ENCODE measurements at places on chromosomes 13 and 19. TPM values are rescaled to one million over a fixed set of nuclear protein-coding genes. Genes with fewer than 3 reads are reported as not detected.
A peak's percentile ranks its signal among the peaks of the same experiment; 100 is the strongest.

GRCh38 chr19:38185562-38185961, 38.5 kb downstream of the DPF1 start:
- no peak for DNase-seq

GRCh38 chr19:1843116-1843515, 5.2 kb downstream of the REXO1 start:
- DNase-seq, result no peak

GRCh38 chr19:30339624-30340525, 32.3 kb upstream of the ZNF536 start:
- no peak for DNase-seq

DNA sequence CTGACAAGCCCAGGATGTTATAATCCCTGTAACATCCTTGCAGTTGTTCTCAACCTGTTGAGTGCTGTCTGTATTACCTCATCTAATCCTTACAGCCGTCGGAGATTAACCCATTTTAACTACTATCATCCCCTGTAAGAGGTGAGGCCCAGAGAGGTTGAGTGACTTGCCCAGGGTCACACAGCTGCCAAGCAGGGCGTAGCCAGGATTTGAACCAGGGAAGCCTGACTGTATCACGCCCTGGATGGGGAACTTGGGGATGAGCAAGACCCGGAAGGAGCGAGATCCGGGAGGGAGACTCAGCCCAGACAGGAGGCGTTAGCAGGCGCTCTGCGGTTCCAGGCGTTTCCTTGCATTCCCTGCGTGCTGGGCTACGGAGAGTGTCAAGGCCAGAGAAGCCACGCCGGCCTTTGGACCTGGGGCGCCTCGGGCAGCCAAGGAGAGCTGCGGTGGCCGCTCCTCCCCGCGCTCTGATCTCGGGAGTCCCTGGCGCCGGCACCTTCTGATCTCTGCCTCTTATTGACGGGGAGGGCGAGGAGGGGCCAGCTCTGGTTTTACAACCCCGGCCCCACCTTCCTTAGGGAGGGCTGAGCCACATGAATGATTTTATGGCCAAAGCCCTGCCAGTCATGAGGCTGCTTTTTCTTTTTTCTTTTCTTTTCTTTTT, 6.2 kb downstream of the SULT2B1 start:
- peak; percentile 91 for DNase-seq

DNA sequence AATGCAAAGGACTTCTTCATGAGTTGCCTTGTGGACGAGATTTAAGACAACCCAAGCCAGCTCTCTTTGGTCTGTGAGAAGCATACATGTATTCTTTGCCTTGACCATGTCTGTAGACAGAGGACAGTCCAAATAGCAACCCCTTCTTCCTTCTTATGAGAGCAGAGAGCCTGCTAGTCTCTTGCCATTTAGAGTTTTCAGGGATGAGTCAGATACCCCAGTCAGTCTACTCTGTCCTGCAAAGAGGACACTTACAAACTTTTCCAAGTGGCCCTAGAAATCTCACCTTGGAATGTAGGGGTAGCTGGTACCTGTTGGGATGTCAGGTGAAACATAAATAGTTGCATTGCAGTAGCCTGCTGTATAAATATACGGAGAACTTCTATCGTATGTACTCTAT, 36.7 kb downstream of the DNAJC3 start:
- DNase-seq, result no peak

DNA sequence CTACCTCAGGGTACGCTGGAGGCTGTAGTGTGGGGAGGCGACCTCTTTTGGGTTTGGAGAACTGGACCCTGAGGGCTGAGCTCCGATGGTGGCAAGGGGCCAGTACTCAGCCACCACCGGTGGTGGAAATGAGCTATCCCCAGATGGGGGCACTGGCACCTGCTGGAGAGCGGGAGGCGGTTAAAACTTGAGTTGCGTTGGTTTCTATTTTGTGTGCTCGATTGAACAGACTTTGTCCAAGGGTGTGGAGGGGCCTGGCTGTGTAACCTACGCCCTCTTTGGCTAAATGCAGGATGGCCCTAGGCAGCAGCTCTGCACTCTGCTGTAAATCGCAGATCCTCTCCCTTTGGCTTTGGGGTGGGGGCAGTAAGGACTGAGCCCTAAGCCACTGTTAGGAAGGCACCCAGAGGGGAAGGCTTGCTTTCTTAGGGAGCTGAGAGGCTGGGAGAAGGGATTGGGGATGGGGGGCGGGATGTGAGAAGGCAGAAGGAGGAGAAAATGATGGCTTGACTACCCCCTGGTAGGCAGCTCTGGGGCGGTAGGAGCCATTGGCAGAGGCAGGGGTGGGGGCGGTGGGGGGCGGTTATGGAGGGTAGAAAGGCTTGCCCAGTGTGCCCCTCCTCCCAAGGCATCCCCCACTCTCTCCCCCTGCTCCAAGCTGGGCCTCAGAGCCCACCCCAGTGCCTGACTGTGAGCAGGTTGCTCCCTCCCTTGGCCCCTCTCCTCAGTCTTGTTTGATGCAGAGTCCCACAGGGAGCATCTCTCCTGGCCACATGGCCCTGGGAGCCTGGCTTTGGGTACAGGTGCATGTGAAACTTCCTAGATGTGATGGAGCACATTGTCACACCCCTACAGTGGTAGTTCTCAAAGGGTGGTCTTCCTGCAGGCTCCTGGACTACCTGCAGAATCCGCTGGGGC, 5.0 kb downstream of the VSTM2B start:
- peak; percentile 24 for DNase-seq

- DNase-seq, result peak; percentile 79
Measured at GRCh38 chr19:591099-591958, 1.6 kb downstream of the HCN2 start.

DNA sequence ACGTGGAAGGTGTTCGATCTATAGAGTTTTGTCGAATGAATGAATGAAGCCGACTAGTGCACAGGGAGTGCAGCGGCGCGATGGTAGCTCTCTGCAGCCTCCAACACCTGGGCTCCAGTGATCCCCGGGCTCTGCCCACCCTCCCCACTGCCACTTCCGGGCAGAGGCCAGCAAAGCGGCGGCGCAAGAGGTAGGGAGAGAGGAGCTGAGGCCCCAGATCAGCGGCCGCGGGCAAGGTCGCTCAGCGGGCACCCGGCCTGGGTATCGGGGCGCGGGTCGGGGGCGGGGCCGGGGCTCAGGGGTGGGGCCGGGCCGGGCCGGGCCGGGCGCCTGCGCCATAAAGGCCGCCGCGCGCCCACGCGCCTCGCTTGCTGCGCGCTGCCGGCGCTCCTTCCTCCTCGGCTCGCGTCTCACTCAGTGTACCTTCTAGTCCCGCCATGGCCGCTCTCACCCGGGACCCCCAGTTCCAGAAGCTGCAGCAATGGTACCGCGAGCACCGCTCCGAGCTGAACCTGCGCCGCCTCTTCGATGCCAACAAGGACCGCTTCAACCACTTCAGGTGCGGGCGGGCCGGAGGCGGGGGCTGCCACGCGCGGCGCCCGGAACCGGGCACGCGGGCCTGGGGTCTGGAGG, at the start of gene GPI:
Gene GPI, plus strand, starts transcription at position 367 of the 633 bp plus-strand sequence. Its CDS starts 71 bp downstream, at position 438.
- DNase-seq, result peak; percentile 86

GRCh38 chr19:10134040-10134439, 14.3 kb upstream of the EIF3G start:
- DNase-seq, result no peak

DNA sequence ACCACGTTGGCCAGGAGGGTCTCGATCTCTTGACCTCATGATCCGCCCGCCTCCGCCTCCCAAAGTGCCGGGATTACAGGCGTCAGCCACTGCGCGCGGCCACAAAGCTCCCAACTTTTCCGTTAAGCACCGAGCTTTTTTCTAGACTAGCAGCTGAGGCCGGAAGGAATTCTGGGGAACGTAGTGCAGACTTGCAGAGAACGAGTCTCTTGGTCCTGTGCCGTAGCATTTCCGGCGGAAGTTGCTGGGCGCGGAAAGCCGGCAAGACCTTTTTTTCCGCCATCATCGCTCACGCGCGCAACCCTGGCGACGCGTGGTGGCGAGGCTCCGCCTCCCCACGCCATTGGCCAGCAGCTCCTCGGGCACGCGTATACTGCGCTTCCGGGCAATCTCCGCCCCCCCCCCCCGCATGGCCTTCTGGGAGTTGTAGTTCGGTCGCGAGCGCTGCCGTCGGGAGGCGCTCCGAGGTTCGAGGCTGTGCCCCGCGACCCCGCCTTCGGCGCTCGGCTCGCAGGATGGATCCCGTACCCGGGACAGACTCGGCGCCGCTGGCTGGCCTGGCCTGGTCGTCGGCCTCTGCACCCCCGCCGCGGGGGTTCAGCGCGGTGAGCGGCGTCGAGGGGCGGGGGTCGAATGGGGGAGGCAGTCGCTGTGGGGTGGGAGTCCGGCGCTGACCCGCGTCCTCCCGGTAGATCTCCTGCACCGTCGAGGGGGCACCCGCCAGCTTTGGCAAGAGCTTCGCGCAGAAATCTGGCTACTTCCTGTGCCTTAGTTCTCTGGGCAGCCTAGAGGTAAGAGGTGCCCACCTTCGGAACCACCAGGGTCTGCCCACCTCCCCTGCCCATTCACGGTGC, at the start of gene MVB12A:
Gene MVB12A, plus strand, starts transcription at position 427 of the 854 bp plus-strand sequence. Its CDS starts 89 bp downstream, at position 516.
- peak; percentile 99 for DNase-seq

DNA sequence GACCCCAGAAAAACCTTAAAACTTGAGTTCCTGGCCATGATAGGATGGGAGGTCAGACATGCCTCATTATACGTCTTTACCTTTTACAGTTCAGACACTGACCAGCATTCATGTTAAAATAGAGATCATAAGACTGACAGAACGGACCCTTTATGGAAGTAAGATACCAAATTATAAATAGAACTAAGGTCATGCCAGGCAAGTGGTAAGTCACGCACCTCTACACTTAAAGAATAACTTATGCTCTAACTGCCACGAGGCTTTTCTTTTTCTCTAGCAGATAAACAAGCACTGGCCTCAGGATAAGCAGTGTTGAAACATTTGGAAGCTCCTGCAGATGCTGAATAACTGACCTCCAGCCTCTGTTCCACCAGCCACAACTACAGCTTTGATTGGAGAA, 28.4 kb downstream of the GPR42 start:
- DNase-seq, result no peak

- no peak for DNase-seq
Measured at GRCh38 chr13:41851351-41851750, 109.6 kb downstream of the VWA8 start.

DNA sequence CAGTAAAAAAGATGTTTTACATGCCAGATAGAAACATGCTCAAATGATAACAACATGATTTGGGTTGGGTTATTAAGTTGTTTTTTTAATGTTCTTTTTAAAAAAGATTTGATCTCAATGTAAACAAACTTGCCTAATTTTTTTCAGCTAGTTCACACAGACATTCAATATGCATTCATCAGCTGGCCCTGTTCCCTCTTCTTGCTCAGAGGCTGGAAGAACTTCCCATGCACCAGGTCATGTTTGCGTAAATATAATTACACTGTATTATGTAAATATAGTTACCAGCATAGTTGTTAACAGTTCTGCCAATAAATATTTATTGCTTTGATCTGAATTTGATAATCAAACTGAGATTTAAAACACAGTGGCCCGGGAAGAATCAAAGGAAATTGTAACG, 70.6 kb downstream of the ATP11A start:
- DNase-seq, result no peak

GRCh38 chr19:54023191-54023590, 31.8 kb downstream of the CACNG6 start:
- no peak for DNase-seq

DNA sequence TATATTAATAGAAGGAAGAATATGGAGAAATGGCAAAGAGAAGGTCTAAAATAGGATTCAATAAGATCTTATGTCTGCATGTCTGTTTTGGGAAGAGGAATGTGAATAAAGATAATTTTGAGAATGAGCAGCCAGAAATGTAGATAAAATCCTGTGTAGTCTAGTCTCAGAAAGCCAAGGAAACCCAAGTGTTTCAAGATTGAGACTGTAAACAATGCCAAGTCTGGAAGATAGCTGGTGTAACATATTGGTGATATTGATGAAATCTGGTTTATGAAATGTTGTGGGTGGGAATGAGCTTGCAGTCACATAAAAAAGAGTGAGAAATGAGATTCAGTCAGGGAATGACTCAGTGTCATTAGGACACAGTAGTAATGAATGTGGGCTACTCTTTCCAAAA, 1180.3 kb upstream of the PCDH20 start:
- no peak for DNase-seq

DNA sequence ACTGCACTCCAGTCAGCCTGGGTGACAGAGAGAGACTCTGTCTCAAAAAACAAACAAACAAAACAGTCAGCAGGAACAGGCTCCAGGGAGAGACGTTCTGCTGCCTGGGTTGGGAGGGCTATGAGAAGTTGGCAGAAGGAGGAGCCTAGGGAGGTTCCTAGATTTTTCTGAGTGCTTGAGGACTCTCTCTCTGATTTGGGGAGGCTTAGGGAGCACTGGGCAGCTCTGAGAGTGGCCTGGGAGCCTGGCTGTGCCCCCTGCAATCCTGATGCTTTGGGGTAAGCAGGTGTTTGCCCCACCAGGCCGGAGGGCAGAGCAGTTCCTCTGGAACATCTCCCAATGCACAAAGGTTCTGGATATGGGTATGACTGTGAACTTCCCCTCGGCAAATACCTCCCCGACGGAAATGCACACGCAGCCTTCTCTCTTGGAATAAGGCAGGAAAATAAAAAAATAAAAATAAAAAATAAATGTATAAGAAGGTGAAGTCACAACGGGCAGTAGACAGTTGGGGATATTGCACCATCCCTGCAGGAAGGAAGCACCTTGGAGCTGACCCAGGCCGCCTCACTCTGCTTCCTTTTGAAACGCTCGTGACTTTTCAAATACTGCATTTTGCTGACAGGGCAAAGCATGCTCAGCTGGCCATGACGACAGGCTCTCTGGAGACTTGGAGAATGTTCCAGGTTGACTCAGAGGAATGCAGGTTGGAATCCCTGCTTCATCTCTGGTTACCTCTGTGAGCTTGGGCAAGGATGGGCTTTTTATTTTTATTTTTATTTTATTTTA, 26.5 kb upstream of the HOMER3 start:
- peak; percentile 86 for DNase-seq

DNA sequence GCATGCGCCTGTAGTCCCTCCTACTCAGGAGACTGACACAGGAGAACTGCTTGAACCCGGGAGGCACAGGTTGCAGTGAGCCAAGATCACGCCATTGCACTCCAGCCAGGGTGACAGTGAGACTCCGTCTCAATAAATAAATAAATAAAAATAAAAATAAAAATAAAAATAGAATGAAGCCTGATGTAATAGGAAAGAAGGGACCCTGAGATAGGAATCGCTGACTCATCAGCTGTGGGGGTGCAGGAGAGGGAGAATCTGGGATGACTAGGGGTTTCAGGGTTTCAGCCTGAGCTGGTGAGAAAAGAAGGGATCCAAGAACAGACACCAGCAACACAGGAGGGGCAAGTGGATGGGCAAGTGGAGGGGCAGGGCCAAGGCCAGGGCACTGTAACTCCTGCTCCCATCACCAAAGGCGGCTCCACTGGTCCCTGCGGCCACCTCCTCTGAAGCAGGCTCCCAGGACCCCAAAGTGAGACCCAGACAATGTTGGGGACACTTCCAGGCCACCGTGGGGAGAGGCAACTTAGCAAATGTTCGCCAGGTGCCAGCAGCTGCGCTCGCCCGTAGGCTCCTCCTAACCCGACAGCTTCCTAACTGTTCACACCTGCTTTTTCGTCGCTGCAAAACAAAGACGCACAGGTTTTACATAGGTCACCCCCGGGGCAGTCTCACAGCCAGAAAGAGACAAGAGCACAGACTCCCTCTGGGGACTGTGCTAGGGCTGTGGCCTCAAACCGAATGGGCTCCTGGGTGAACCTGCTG, 1.2 kb downstream of the HAUS8 start:
- no peak for DNase-seq

The GPR18 gene
- polyA plus RNA-seq, result not detected

The GSK3A gene
- 57.3 TPM for polyA plus RNA-seq

The VSTM2B gene
- not detected for polyA plus RNA-seq

The ZNF730 gene
- polyA plus RNA-seq, result not detected

The GARIN5A gene
- polyA plus RNA-seq, result 9.0 TPM

The ZSCAN5B gene
- polyA plus RNA-seq, result not detected

The ZNF90 gene
- polyA plus RNA-seq, result 2.3 TPM

The GRIK5 gene
- 8.9 TPM for polyA plus RNA-seq

Data from kidney (tissue), 22 donors.